ENCODE measurements at places on chromosomes 11 and 22.

GRCh38 chr22:36022162-36022561 lies 6.5 kb downstream of the RBFOX2 start:
- DNase-seq, result no peak

DNA sequence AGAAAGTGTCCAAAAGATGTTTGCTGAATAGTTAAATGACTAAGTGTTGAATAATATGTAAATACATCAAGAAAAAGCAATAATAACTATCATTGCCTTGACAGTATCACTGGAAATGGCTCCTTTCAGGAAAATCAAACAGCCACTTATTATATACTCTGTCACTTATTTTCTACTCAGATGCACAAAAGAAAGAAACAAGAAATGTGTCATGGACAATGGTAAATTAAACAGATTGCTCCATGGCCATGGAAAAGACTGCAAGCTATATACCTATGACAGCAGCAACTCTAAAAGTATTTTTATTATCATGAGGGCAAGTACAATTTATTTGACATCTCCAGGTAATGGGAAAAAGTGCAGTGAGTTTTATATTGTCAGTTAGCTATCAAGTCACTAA lies 52.9 kb upstream of the GUCY1A2 start:
- DNase-seq, result no peak

- DNase-seq, result no peak
Measured at GRCh38 chr11:10295064-10295901, 1.3 kb upstream of the SBF2 start.

DNA sequence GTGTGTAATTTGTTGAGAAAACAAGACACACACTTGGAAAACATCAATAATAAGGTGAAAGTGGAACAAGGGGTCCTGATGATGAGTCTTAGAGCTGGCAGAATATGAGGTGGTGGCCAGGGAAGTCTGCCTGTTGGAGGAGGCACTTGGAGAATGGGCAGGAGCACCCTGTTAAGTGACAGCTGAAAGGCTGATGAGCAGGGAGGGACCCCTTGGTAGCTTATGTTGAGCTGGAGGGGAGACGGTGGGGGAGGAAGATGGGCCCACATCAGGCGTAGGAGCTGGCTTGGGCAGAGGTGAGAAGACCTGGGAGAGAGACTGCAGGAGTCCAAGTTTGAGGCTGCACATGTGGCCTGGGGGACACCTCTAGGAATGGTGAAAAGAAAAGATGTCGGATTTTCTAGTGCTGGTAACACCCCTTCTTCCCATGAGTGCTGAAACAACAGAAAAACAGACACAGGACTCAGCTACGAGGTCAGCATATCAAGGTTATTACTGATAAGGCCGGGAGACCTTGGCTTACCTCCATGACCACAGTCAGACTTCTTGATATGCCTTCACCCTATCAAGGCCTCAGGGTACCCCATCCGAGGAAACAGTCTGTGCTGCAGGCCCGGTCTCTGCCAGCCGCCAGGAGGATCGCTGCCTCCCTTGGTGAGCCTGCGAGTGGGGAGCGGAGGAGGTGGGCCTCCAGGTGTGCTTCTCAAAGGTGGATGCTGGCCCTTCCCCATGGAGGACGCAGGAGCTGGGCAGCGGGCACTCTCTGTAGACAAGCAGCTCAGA lies 14.3 kb upstream of the C11orf96 start:
- DNase-seq, result no peak

DNA sequence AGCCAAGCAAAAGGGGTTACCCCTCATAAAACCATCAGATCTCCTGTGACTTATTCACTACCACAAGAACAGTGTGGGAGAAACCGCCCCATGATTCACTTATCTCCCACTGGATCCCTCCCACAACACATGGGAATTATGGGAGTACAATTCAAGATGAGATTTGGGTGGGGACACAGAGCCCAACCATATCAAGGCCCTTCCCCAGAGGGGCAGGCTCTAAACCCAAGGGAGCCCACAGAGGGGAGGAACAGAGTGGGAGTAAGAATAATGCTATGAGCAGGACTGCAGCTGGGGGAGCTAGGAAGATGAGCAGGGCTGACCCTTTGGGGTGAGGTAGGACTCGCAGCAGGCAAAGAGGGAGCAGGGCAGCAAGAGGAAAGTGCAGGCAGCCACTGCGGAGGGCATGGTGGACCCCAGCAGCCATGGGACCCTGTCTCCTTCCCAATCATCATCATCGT lies 59.3 kb downstream of the CD82 start:
- peak; percentile 13 for DNase-seq

GRCh38 chr11:132177106-132177505 lies 806.7 kb downstream of the NTM start:
- no peak for DNase-seq

DNA sequence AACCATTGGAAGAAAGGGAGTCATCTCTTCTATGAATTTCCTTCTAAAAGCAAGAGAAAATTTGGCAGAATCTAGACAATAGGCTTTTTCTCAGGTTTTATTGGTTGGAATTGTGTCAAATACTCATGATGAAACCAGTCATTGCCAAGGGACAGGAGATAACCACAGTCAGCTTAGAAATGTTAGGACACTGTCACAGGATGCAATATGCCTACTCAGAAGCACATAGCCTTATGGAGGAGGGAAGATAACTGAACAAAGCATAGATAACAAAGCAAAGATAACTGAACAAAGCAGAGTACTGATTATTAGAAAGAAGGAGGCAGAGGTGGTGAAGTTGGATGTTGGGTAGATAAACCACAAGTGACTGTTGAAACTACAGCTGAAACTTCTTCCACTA lies 303.5 kb upstream of the PDGFD start:
- no peak for DNase-seq

GRCh38 chr11:1351278-1351937 lies 38.3 kb upstream of the BRSK2 start:
- DNase-seq, result no peak

DNA sequence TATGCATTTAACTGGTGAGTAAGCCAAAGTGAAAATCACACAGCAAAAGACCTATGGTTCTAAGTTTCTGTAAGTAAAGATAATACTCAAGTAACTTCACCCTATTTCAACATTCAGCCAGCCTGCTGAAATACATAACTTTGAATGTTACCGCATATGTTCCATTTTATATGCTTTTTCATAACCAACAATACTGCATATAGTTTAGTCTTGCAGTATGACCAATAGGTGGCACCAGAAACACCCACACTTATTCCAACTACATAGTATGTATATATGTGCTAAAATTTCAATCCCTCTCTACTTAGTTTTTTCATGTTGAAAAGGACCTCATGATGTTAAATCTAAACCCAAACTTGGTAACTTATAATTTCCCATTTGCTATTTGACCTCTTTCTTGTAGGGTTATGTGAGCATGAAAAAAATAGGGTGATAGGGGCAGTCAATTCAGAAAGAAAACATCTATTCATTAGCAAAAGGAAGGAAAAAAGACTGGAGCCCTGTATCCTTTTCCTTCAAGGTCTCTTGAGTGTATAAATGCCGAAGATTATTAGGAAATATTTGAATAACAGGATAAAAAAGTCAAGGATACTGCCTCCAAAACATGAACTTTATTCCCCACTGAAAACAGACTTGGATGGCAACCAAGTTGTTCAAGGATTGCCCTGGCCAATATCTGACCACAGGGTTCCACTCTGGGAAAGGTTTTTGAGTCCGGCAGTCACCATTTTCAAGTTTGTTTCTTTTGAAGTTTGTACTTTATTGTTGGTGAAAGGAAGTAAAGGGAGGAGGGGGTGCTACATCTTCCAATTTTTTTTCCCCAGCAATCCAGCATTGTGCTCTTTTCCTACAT lies 23.8 kb upstream of the FZD4 start:
- no peak for DNase-seq

DNA sequence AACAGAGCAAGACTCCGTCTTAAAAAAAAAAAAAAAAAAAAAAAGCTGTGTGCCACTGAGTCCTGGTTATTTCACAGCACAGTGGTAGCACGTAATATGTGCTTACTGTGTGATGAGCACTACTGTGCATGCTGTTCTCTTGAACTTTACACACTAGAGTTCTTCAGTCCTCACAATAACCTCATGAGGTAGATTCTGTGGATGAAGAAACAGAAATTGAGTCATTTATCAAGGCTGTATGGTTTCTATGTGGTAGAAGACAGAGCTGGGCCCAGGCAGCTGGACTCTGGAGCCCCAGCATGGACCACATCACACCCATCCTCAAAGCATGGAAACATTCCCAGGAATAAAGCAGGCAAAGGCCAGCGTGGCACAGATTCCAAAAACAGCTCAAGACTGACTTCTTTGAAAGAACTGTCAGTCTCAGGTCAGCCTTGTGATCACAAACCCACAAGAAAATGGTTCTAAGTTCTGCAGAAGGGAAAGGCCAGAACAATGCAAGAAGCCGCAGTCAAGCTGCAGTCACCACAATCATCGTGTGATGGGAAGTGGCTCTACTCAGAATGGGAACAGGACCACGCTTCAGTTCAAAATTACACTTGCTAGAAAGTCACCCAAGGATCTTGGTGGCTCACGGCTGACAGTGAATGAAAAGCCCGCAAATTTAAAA lies 49.5 kb downstream of the MICAL3 start:
- DNase-seq, result no peak

DNA sequence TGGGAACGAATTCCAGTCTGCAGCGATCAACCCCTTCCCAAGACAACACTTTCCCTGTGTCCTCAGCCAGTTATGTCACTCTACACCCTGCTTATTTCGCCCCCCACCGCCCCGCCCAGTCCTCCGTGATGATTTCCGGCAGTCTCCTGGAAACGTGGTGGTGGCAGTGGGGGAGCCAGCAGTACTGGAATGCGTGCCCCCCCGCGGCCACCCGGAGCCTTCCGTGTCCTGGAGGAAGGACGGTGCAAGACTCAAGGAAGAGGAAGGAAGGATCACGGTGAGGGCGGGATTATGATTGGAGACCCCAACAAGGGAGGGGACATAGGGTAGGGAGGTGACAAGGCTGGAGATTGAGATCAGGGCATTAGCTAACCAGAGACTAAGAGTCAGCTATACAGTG lies 4.1 kb downstream of the ROBO3 start:
- no peak for DNase-seq

DNA sequence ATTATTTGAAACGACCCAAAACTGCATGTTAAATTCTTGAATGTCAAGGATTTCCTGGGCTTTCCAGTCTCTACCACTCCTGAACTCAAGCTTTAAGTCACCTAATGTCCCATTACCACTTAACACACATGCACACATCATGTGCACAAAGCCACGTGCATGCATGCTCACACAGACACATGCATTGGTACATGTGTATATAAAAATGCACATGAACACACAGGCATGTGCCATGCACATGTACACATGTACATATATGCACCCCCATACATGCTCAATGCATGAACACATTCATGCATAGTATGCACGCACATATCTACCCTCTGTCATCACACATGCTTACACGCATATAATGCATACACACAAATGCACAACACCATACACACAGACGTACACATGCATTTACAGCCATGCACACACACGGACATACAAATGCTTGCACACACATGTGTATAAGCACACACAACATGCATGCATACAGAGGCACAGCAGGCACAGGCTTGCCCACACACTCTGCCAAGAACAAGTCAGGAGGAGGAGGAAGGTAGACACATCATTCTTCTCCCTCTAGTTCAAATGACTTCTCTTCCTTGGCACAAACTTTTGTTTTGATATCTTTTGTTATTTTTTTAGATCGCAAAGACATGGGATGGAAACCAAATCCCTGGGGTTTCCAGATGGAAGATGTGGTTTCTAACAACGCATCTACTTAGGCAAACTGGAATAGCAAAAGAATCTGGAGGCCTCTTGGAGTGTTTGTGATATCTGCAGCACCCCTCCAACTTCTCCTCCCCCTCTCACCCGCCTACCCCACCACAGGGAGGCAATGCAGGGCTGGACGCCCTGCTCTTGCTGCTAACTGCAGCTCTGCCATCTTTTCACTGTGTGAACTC lies 24.6 kb downstream of the RASD2 start:
- DNase-seq, result no peak

GRCh38 chr22:30866216-30866615 lies 102.4 kb downstream of the MORC2 start:
- DNase-seq, result no peak

- DNase-seq, result peak; percentile 33
Measured at GRCh38 chr11:66789097-66789890, 53.9 kb upstream of the RCE1 start.

GRCh38 chr11:76892306-76892705 lies 31.6 kb downstream of the ACER3 start:
- DNase-seq, result no peak

GRCh38 chr11:134478176-134478575 lies 66.1 kb upstream of the B3GAT1 start:
- DNase-seq, result no peak

DNA sequence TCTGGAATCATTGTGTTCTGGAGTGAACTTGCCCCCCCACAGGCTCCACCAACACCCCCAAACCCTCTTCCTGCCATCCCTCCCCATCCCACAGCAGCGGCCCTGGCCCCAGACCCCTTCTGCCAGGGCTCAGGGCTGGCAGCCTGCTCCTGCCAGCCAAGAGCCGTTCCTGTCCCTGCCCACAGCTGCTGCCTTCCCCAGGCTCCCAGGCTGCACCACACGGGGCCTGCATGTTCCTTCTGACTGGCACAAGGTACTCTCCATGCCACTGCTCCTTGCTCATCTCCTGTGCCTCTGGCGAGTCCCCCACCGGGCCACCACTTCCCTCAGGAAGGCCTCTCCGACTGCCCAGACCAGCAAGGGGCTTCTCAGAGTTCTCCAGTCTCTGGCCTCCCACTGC lies 4.9 kb downstream of the GP1BB start:
- no peak for DNase-seq

DNA sequence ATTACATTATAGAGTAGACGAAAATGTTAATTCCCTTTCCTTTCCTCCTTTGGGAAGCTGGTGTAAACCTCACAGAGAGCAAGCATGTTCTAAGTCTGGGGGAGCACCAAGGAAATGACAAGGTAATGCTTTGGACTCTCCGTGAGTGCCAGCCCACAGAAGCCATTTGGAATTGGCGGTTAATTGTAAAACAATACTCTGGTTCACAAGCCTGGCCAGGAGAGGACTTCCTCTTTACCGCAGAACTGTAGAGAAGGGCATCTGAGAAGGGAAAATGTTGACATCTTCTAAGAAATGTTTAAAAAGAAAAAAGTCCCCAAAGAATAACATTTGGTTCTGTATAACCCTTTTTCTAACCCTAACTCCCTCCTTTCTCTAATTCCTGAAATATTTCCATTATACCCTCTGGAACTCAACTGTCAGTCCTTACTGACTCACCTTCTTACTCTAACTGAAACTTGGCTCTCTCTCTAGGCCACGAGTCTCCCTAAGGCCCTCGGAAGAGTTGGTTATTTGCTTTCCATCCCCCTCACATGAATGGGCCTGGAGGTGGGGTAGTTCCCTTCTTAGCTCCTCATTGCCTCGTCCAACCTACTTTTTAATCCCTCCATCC lies 379.8 kb downstream of the SOX6 start:
- DNase-seq, result no peak

- peak; percentile 4 for DNase-seq
Measured at GRCh38 chr11:105000797-105001196, 22.2 kb downstream of the CASP5 start.

DNA sequence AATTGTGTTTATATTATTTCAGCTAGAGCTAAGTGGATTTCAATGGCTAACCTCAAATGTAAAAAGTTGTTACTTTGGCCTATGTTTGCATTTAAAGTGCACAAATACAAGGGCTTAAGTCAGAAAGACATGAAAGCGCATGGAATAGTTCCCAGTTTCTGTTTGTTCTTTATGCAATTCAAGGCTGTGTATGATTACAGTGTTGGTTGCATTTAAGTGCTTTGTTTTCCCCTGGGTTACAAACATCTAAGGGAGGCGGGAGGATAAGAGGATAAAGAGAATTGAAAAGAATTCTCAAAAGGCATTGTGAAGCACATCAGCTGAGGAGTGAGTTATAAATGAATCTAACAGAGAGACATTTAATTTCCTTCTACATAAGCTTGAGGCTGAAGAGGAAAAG lies 453.4 kb downstream of the NTM start:
- DNase-seq, result no peak

- DNase-seq, result no peak
Measured at GRCh38 chr11:8296038-8296649, 32.5 kb upstream of the LMO1 start.
